Activated CD8-positive, alpha-beta memory T cell treated with anti-CD3 and anti-CD28 coated beads for 1 hour (primary cell): ENCODE measurements at places on chromosomes 12 and 14.

DNA sequence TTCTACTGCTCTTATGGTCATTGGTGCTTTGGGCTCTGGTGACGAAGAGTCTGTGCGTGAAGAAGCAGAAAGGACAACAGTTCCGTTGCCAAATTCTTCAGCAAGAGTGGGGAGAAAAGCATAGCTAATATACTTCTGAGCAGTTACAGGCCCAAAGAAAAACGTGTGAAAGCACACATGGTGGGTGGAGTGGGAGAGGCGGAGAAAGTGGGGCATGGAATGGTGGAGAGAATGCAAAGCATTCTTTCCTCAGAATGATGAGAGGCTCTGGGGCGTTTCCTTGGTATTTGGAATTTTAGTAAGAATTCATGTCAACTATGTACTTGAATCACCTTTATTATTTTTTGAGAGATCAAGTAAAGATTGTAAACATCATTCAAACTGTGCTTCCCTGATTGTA is 396.1 kb downstream of the NAV3 start:
- DNase-seq: no peak

GRCh38 chr14:70898111-70898745 is 9.0 kb upstream of the PCNX1 start:
- DNase-seq: no peak

DNA sequence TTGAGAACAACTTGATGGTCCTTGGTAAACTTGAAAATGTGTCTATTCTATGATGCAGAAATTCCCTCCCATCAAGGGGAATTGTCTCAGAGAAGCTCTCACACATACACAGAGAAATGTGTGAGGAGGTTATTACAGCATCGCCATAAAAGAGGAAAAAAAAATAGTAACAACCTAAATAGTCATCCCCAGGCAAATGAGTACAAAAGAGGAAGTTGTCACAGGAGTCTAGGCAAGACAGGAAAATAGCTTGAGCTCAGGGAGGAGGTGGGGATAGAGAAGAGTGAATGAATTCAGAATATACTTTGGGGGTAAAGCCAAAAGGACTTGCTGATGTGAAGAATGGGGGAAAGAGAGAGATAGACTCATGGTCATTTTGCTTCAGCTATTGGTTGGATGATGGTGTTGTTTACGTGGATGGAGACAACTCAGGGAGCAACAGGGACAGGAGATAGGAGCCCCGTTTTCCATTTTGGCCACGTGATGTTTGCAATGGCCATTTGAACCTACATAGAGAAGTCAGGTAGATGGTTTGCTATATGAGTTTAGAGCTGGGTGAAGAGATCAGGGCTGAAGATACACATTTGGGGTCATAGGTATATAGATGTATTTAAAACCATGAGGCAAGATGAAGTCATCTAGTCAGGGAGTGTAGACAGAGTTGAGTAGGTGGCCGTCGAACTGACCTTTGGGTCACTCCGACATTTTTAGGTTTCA is 20.3 kb downstream of the LRRC74A start:
- DNase-seq: no peak

DNA sequence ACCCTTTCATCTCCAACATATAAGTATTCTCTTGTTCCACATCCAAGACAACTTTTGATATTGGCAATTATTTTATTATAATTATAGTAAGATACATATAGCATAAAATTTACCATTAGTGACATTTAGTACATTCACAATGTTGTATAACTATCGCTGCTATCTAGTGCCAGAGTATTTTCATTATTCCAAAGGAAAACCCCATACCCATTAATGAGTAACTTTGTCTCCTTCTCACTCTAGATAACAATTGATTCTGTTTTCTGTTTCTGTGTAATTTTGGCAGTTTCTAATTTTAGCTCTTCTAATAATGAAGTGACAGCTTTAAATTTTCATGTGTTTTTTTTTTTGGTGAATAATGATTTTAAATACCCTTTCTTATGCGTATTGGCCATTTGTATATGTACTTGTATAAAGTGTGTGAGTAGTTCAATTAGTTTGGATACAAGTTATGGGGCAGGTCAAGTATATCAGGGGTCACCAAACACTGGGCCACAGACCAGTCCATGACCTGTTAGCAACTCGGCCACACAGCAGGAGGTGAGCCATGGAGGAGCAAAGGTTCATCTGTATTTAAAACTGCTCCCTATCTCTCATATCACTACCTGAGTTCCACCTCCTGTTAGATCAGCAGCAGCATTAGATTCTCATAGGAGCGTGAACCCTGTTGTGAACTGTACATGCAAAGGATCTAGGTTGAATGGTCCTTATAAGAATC is 97.2 kb upstream of the SYT1 start:
- DNase-seq: no peak

GRCh38 chr12:9244894-9245293 is 36.7 kb upstream of the PZP start:
- no peak for DNase-seq

- no peak for DNase-seq
These were observed 311.0 kb downstream of the NOVA1 start for GRCh38 chr14:26286913-26287205.

DNA sequence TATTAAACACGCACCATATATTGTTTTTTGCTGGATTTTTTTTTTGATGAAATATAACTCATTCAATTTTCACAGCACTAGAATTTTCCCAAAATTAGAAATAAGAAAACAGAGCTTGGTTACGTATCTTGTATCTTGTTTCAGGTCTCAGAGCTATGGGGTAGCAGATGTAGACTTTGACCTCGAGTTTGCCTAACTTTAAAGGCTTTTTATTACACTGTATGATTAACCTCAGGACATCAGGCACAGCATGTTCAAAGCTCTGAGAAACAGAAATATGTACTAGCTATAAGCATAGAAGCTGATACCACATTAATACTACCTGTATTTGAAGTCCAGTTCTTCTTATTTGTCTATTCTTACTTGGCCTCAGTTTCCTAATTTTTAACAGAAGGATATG is 171.9 kb upstream of the KITLG start:
- DNase-seq: no peak

DNA sequence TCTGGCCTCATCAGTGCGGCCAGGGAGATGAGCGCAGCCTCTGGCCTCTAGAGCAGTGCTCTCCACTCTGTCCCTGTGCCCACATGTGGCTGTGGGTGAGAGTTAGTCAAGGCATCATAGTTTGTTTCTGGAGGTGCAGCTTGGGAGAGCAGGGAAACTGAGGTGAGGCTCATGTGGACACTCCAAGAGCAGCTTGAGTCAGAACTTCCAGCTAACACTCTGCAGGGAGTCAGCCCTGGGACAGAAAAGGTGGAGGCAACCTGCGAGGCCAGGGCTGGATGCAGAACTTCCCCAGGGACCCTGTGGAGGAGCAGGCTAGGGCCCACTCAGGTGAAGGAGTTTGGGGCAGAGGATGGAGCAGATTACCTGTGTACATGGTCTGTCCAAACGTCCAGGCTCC is 10.8 kb downstream of the ISCA2 start:
- DNase-seq: no peak

GRCh38 chr12:11649413-11650285 is at the start of gene ETV6:
ETV6 (plus strand) TSS chr12:11649674; CDS start chr12:11650128, 454 bp downstream.
- DNase-seq: no peak

DNA sequence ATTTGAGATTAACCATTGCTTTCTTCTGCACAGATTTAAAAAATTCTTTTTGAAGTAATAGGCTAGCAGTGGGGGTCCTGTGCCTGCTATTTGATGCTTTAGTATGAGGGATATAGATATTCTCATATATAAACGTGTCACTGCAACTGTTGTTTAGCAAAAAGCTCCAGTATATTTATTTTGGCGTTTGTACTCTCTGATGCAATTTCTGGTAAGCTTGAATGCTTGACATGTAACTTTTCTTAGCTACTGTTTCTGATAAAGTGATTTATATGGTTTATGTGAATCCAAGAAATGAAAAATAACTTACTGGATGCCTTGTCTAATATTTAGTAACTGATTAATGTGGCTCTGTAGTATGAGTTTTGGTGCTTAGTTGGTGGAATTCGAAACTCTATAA is 77.1 kb downstream of the TTLL5 start:
- no peak for DNase-seq

DNA sequence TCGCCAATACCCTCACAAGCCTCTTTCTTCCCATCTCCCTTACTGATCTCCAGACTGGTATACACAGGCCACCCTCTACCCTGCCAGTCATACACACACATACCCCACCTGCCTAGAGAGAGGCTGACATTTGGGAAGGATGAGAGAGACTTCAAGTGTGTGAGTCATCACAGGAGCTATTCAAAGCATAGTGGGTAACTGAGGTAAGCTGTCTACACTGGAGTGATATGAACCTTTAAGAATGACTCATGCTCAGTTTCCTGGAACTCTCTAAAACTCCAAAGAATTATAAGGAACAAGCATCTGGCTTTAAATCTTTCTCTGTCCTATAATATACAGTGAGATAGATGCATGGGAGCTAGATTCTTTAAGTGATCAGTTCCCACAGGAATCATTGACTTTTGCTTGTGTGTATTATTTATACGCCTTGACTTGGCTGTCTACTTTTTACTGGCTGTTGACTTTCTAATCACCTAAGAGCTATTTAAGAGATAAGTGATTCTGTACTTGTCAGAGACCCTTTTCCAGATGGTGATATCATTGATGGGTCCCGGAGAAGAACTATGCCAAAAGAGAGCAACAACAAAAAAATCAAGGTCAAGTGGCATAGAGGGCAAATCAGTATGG is 5.8 kb downstream of the IGF1 start:
- DNase-seq: no peak

DNA sequence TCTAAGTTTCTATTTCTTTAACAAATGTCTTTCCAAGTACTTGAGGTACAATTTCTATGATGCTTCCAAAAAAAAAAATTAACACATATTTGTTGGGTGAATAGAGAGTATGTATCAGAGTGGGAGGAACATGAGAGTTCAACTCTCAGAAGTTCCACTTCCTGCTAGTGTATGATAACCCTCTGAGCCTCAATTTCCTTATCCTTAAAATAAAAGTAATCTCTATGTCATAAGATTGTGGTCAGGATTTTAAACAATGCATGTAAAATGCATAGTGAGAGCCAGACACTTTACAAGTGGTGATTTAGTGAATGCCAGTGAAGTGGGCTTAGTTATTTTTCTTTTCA is 270.3 kb upstream of the AMIGO2 start:
- no peak for DNase-seq

GRCh38 chr12:117334855-117335587 is 26.4 kb downstream of the NOS1 start:
- DNase-seq: no peak

DNA sequence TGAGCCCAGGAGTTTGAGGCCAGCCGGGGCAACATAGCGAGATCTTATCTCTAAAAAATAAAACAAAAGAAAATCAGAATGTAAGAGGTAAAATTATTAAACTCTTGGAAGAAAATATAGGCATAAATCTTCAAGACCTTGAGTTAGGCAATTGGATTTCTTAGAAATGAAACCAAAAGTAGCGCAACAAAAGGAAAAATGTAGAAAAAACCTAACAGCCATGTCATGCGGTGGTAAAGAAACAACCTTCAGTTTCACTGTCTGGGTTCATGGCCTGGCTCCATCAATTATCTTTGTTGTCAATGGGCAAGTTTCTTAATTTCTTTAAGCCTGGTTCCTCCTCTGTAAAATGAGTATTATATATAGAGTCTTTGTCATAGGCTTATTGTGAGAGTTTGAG is 5.6 kb upstream of the GCH1 start:
- no peak for DNase-seq
